ENCODE measurements at places on chromosomes 1 and 21.

- no peak for DNase-seq
Measured at GRCh38 chr1:68777851-68778250, 281.0 kb upstream of the DEPDC1 start.

GRCh38 chr1:164735315-164736052, 176.5 kb downstream of the PBX1 start:
- DNase-seq = no peak

GRCh38 chr1:25843483-25843882, 15.8 kb downstream of the AUNIP start:
- DNase-seq = no peak

- no peak for DNase-seq
Measured at GRCh38 chr1:107531065-107531908, 390.4 kb downstream of the NTNG1 start.

- no peak for DNase-seq
Measured at GRCh38 chr1:150154143-150154542, 4.4 kb downstream of the PLEKHO1 start.

GRCh38 chr1:179793281-179793680, 50.2 kb downstream of the FAM163A start:
- no peak for DNase-seq

- no peak for DNase-seq
Measured at GRCh38 chr1:109719337-109719837, 7.3 kb downstream of the GSTM5 start.

DNA sequence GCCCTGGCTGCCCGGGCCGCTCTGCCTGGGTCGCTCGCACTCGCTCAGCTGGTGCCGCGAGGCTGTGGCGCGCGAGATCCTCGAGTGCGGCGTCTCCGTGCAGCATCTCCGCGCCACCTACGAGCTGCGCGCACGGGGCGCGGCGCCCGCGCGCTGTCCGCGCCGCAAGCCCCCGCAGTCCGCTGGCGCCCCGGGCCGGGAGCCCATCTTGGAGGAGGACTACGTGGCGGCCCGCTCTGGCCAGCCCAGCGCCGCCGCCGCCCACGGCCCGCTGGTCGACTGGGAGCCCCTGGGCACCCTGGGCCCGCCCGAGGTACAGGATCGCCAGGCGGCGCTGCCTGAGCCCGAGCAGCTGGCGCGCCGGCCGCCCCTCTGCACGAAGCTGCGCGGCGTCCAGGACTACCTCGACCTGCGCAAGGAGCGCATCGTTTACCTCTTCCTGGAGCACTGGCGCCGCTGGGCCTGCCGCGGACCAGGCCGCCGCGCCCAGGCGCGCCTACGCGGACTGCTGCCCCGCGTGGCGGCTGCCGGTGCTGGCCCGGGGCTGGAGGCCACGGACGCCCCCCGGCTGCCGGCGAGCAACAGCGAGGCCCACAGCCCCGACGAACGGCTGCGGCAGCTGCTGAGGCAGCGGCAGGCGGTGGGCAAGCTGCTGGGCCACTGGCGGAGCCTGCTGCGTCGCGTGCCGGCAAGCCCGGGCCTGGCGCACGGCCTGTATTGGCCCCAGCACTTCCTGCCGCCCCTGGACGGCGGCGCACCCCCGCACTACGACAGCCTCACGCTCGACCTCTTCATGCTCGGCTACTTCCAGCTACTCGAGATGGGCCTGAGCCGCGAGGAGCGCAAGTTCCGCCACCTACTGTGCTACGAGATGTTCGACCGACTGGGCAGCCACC, 10.9 kb downstream of the TNFRSF25 start:
- DNase-seq = no peak

- no peak for DNase-seq
Measured at GRCh38 chr21:44878053-44878982, 4.8 kb upstream of the PTTG1IP start.

GRCh38 chr21:37338671-37339551, 27.7 kb upstream of the DYRK1A start:
- no peak for DNase-seq

GRCh38 chr21:36423771-36424433, 38.7 kb downstream of the CHAF1B start:
- no peak for DNase-seq

GRCh38 chr1:23341931-23342692, 2.0 kb downstream of the HNRNPR start:
- no peak for DNase-seq

Data from cortex of kidney (tissue), 1 donor.